ENCODE measurements at places on chromosomes 6 and 20.

DNA sequence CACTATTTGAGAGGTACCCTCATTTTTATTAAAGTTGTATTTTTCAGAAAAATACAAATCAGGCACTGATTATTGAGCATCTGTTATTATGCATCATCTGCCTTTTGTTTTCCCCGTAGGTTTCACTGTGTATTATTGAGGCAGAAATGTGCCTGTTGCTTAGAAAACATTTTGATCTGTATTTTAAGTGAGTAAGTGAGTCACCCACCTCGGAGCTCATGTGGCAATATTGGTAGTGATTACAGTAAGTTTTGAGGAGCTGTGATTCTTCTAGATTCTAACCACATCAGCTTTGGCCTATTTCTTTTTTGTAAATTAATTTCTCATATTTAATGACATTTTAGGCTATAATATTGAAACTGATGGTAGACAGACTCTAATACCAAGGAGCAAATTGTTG is 59.6 kb upstream of the LAMP5 start:
- DNase-seq, result no peak

- DNase-seq, result no peak
Measured at GRCh38 chr6:150691463-150691862, 91.8 kb downstream of the PLEKHG1 start.

- DNase-seq, result no peak
Measured at GRCh38 chr6:95545226-95545625, 32.1 kb upstream of the MANEA start.

DNA sequence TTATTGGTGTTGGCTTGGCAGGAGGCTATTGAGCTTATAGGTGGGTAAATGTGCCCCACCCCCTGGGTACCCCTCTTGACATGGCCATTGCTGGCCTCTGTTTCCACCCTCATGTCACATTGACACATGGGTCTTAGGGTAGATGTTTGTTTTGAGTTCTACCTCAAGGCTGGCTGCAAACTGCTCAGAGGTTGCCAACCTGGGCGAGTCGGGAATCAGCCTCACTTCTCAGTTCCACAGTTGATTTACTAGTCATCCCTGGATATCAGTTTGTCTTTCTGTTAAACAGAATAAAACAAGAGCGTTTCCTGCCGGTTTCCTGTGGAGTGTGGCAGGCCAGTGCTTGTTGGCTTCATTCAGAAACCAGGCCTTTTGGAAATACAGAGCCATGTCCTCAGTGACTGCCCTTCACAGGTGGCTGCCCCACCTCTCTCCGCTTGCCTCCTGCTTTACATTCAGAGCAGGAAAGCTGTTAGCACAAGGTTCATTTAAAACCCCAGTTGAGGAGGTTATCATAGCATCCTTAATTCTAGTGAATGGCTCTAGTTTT is 105.6 kb downstream of the TCP11 start:
- no peak for DNase-seq

GRCh38 chr6:95784019-95784418 is 206.7 kb downstream of the MANEA start:
- no peak for DNase-seq

DNA sequence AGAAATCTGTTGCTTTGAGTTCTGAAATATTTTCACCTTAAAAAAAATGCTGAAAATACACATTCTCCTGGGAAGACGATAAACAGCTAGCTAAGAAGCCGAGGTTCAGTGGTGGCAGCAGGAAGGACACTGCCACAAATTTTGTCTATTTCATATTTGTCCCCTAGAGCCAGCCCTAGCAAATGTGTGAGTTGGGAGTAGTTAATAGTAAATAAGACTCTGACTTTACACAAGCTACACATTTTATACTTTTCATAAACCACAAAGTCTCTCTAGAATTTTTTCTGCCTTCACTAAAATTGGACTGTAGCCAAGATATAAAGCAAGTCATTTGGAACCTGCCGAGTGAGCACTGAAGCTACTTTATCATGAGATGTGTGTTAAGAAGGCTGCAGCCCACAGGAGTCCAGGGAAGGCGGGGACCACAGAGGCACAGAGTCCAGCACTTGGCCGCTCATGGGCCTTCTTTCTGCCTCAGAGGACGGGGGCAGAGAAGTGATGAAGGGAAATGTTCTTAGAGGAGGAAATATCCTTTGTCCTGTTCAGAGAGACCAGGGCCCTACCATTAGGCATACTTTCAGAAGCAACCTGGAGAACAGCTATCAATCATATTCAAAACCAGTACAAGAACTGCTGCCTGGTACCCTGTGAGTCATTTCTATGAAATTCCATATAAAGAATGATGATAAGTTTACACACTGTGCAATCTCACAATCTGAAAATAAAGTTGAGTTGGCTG is 241.7 kb upstream of the TAB2 start:
- DNase-seq, result no peak

DNA sequence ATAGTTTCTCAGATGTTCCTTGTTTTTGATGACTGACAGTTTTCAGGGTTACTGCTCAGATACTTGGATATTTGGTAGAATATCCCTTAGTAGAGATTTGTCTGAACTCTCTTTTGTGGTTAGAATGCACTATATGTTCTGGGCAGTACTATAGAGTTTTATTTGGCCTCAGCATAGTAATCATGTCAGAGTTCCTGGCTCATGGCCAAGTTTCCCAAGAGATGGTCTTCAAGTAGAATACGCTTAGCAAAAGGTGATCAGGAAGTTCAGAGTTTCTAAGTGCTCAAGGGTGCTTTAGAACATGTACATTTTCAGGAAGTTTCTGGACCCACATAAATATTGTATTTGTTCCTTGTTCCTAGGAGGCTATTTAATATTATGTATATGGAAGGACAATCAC is 1209.7 kb upstream of the GJE1 start:
- DNase-seq, result no peak

- DNase-seq, result no peak
Measured at GRCh38 chr6:50791900-50792508, 26.7 kb upstream of the TFAP2B start.

GRCh38 chr6:835476-836160 is 142.7 kb upstream of the EXOC2 start:
- no peak for DNase-seq

- no peak for DNase-seq
Measured at GRCh38 chr6:140041571-140042332, 667.3 kb upstream of the CITED2 start.

DNA sequence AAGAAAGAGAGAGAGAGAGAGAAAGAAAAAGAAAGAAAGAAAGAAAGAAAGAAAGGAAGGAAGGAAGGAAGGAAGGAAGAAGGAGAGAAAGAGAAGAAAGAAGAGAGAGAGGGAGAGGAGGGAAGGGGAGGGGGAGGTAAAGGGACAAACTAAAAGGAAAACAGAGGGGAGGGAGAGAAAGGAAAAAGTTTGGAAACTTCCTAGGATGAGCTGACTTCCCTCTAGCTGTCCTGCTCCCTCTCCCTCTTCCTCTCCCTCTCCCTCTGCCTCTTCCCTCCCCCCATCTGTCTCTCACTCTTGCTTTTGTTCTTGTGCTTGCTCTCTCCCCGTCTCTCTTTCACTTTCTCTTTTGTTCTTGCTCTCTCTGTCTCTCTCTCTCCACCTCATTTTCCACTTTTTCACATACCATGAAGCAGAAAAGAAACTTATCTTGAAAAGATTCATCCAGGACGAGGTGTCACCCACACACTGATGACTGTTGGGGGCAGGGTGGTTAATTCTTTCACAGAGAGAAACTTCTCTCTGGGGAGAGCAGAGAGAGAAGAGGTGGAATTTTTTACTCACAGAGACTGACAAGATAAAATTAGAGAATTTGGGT is 56.4 kb upstream of the DUSP22 start:
- no peak for DNase-seq

DNA sequence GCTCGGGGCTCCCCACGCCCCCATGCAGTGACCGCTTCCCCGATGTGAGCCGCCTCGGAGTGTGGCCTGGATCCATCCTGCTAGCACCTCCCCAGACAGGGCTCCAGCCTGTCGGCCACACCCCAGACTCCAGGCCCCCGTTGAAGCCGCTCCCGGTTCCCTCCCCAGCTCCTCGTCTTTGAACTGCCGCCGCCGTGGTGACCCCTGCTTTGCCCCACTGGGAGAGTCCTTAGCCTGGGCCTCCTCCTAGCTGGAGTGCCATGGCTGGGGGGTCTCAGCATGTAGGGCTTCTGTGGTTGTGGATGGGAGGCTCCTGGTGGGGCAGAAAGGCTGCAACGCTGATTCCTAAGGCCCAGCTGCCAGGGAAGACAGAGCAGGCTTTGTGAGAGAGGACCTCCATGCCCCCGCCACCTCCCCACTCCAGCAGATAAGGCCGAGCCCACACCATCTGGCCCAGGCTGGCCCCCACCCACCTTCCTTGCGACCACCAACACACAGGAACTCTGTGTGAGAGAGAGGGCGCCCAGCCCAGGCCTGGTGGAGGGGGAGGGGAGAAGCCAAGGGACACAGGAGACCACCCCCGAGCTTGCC is 11.4 kb downstream of the FOXS1 start:
- no peak for DNase-seq

DNA sequence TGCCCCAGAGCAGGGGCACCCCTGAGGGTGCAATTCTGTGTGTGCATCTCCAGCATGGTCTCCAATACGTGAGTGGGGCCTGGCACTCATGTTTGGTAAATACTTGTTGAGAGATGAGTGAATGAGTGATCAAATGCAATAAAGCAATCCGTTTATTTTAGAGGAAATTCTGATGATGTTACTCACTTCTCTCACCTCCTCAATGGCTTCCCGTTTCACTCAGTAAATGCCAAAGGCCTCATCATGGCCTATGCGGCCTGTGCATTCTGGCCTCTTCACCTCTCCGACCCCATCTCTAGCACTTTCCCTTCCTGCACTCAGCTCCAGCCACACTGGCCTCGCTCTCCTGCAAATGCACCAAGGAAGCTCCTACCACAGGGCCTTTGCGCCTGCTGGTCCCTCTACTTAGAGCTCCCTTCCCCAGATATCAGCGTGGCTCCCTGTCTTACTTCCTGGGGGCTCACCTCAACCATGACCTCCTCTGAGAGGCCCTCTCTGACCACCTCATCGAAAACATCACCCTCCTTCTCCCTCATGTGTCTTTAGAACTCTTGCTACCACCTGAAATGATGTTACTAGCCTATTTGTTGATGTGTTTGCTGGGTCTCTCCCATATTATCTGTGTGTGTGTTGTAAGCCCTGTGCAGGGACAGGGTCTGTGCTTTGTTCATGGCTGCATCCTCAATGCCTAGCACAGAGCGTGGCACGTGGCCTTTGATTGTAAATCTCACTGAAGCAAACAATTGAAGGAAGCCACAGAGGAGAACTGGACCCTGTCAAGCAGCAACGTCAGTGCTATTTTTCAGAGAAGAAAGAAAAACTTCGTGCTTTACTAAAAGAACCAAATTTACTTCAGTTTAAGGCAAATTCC is 42.6 kb downstream of the RAB44 start:
- DNase-seq, result no peak

DNA sequence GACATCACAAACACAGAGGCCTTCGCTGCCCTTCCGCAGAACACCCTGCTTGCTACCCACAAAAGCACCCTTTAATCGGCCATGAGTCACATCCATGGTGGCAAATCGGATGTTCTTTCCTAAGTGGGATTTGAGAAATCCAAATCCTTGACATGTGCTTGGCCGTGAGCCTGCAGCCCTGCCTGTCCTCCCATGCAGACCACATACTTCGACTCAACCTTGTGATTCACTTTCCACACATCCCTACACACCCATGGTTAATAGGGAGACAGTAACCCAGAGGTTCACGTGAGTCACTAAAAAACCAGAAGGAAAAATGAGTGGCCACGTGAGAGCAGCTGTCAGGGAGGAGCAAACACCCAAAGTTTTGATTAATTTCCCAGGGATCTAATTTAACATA is 19.4 kb downstream of the RAMACL start:
- DNase-seq, result peak; percentile 53

DNA sequence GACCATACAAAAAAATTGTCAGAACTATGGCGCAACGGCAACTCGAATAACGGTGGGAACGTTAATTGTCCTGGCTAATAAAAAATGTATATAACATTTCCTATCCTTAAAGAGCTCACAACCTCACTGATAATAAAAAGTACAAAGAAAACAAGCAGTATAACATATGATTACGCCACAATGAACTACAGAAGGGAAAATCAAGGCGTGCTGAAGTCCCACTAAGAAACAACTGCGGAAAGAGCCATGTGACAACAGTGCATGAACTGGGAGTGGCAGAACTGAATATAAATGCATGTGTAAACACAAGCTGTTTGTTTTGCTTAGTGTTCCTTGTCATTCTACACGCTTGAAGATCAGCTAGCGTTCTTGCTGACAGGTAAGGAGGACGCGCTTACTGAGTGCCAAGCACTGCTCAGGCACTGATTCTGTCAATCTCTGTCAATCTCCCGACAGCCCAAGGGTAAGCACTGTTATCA is 466 bp upstream of the PSMB1 start:
- no peak for DNase-seq

DNA sequence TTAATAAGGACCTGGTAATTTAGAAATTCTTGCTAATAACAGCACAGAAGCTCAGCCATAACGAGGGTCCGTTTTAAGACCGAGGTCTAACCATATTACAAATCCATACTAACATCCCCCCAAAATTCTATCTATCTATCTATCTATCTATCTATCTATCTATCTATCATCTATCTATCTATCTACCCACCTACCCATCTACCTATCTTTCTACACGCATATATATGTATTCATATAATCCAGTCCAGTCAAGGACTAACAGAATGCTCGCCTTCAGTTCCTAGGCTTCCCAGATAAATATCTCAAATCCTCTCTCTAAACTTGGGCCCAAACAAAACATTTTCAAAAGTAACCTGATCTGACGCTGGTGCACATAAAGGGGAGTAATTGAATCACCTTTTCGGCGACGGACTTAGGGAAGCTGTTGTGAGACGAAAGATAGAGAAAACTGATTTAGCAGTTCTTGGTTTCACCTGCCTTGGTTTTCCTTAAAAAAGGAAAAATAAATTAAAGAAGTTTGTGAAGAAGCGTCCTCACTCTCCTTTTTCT is 14.5 kb downstream of the HMGN4 start:
- no peak for DNase-seq

DNA sequence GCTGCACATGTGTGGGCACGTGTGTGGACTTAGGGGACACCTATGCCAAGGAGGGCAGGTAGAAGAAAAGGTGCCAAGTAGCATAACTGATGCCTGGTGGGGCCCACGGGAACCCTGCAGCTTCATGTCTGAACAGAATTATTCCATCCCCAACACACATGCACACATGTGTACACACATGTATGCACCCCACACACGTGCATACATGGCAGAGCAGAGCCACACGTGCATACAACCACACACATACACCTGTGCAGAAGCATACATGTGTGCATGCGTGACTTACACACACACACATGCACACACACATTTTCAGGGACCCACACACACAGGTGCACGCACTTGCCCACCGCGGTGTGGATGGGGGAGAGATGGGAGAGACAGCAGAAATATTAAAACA is 51.7 kb upstream of the CHRNA4 start:
- DNase-seq, result no peak

GRCh38 chr6:31692353-31692752 is 10.8 kb downstream of the ABHD16A start:
- no peak for DNase-seq

DNA sequence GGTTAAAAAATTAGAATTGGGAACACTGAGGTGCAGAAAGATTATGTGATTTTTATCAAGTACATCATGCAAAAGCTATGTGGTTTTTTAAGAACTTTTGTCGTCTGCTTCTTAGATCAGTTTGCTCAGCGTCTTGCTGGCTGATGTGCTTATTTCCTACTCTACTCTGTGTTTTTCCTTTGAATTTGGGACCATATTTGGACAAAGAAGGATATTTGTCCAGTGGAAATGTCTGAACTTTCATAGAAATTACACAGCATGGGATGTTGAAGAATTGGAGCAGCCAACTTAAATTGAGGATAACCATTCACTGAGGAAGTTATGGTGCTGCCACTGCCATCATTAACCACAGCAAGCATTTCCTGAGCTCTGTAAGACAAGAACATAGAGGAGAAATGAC is 252.8 kb upstream of the HS3ST5 start:
- no peak for DNase-seq
